Posterior cingulate gyrus (tissue), 11 donors: ENCODE measurements at places on chromosomes 3 and 15.

DNA sequence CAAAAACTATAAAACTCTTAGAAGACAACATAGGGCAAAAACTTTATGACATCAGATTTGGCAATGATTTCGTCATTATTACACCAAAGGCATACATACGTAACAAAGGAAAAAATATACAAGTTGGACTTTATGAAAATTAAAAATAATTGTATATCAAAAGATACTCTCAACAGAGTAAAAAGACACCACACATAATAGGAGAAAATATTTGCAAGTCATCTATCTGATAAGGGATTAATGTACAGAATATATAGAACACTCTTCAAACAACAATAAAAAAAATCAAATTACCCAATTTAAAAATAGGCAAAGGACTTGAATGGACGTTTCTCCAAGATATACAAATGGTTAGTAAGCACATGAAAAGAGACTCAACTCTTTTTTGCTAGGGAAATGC, 77.5 kb downstream of the RPL39L start:
- no peak for DNase-seq

GRCh38 chr15:47607695-47608094, 109.6 kb upstream of the SEMA6D start:
- no peak for DNase-seq

DNA sequence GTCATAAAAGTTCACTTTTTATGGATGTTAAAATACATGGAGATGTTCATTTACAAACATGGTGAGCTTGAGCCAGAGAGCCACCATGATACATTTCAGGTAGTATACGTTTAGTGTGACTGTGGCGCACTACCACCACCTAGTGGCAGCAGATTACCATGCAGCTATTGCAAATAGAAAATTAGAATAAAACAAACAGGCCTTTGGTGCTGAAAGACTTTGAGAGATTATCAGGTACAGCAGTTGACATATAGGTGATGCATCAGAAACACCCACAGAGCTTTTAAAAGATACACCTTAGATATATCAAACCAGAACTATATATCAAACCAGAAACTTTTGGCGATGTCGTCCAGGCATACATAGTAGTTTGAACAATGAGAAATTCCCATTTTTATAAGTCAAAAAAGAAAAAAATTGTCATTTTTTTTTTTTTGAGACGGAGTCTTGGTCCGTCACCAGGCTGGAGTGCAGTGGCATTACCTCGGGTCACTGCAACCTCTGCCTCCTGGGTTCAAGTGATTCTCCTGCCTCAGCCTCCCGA, 42.0 kb upstream of the ICE2 start:
- DNase-seq = peak; percentile 69

DNA sequence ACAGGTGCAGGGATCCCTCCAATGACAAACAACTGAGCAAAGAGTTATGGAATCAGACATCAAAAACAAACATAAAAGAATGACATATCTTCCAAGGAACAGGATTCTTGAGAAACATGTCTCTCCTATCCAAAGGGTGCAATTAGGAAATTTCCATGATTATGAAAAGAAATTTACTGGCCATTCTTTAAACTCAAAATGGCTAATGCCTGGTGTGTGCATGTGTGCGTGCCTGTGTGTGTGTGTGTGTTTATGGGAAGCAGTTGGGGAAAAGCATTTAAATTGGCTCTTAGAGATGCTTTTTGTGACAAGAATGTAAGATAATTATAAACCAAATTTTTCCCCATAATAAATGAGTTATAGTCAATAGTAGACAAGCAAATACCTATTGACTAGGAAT, 320.5 kb upstream of the THBS1 start:
- no peak for DNase-seq

- DNase-seq = no peak
These were observed 11.8 kb upstream of the MYO1E start for GRCh38 chr15:59384507-59384906.

GRCh38 chr3:47571391-47572175, 7.1 kb downstream of the CSPG5 start:
- DNase-seq = peak; percentile 50

DNA sequence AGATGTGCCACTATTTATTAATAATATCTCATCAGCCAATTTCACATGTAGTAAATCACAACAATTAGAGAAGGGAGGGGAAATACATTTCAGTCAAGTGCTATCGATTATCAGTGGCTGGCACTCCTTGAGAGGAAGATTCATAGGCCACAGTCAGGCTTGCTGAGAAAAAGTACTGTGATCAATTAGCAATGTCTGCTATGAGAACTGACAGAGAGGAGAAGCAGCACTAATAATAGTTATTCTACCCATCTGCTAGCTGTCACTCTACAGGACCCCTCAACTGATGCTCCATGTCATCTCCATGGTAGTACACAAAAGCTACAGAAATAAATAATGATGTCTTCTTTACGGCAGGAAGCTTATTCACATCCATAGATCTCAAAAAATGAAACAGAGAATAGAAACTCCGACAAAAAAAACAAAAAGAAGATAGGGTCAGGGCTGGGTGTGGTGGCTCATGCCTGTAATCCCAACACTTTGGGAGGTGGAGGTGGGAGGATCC, 351.3 kb downstream of the FOXP1 start:
- no peak for DNase-seq

DNA sequence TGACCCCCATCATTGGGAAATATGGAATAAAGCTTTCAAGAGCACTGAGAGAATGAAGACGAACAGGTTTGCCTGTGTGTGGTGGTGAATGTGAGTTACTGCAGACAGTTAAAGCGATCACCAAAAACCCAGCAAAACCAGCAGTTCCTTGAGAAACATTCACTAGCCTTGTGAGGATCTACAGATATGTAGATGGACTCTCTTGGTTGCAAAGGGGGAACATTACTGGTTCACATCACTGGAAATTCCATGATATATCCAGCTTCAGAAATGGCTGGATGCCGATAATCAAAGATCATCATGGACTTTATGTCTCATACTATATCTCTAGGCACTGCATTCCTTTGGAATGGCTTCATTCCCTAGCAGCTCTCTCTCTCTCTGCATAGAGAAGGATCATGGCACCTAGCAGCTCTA, 10.2 kb upstream of the HERC1 start:
- DNase-seq = no peak

- peak; percentile 91 for DNase-seq
These were observed 104.2 kb downstream of the AGBL1 start for GRCh38 chr15:86183596-86184491.

- no peak for DNase-seq
These were observed 7.1 kb upstream of the TTC14 start for GRCh38 chr3:180594631-180595558.

DNA sequence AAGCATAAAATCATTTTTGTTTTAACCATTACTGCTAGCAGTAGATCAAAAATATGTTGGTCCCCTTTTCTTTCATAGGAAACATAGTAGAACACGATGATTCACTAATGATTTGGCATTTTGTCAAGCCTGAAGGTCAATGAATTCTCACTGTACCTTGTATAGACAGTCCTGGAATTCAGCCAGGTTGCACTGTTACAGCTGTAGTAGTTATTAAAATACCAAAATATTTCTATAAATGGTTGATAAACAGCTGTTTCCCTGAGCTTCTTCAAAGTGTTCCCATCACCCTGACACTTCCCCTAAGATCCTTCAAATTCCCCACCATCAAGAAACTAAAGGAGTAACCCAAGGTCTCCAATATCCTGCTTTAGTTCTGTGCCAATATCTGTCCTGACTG, 200.9 kb downstream of the ATP8B4 start:
- DNase-seq = no peak

DNA sequence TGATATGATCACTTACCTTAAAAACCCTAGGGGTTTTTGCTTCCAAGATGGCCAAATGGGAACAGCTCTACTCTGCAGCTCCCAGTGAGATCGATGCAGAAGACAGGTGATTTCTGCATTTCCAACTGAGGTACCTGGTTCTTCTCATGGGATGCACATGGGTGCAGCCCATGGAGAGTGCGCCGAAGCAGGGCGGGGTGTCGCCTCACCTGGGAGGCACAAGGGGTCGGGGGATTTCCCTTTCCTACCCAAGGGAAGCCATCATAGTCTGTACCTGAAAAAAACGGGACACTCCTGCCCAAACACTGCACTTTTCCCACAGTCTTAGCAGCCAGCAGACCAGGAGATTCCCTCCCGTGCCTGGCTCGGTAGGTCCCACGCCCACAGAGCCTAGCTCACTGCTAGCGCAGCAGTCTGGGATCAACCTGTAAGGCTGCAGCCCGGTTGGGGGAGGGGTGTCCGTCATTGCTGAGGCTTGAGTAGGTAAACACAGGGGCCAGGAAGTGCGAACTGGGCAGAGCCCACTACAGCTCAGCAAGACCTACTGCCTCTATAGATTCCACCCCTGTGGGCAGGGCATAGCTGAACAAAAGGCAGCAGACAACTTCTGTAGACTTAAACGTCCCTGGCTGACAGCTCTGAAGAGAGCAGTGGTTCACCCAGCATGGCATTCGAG, 78.6 kb downstream of the CTNNB1 start:
- no peak for DNase-seq
